Upper lobe of left lung (tissue), 6 donors: ENCODE measurements at places on chromosomes 4 and X. TPM values are rescaled to one million over a fixed set of nuclear protein-coding genes. Genes with fewer than 3 reads are reported as not detected.

DNA sequence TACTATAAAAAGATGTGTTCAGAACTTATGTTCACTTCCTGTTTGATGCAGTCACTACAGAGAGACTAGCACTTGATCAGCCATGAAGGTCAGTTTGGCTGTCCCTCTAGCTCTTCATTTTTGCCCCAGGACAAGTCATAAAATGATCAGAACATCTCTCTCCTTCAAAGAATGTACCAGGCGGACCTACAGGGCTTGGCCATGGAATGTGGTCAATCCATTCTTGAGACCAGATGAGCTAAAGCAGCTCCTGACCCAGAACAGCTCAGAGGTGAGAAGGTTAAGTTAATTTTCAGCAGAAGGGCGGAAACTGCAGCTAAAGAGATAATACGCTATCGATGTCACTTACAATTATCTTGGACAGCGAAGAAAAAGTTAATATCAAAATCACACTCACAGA, 49.2 kb upstream of the TAB3 start:
- no peaks in the 10 kb centered on the region for H3K27me3 ChIP-seq
- H3K27ac ChIP-seq = no peak overlapping the region
- no peak for DNase-seq
- H3K4me1 ChIP-seq = no peaks in the 10 kb centered on the region
- H3K36me3 ChIP-seq = no peaks in the 10 kb centered on the region

- DNase-seq = peak; percentile 93
- H3K27me3 ChIP-seq = peaks cover 24% of the 10 kb centered on the region
- H3K27ac ChIP-seq = no peak within 1 kb of the TSS
Measured at GRCh38 chrX:21374163-21374993, at the start of gene CNKSR2. Gene CNKSR2, plus strand, starts transcription at chrX:21374418. Its CDS starts 480 bp downstream, at chrX:21374898.

- no peak overlapping the region for H3K27ac ChIP-seq
- H3K4me3 ChIP-seq = no peak overlapping the region
- no peaks in the 10 kb centered on the region for H3K27me3 ChIP-seq
- H3K36me3 ChIP-seq = no peaks in the 10 kb centered on the region
- no peaks in the 10 kb centered on the region for H3K4me1 ChIP-seq
- DNase-seq = no peak
Measured at GRCh38 chrX:5306654-5307121, 922.0 kb downstream of the NLGN4X start.

- no peaks in the 10 kb centered on the region for H3K36me3 ChIP-seq
- peaks cover 4% of the 10 kb centered on the region for H3K4me1 ChIP-seq
- H3K27ac ChIP-seq = no peak overlapping the region
- H3K27me3 ChIP-seq = no peaks in the 10 kb centered on the region
Measured at GRCh38 chr4:8152865-8153257, 5.8 kb downstream of the ABLIM2 start.

- DNase-seq = no peak
- no peak overlapping the region for H3K27ac ChIP-seq
- H3K4me1 ChIP-seq = no peaks in the 10 kb centered on the region
- no peaks in the 10 kb centered on the region for H3K36me3 ChIP-seq
Measured at GRCh38 chrX:39398963-39399261, 597.7 kb downstream of the MID1IP1 start.

DNA sequence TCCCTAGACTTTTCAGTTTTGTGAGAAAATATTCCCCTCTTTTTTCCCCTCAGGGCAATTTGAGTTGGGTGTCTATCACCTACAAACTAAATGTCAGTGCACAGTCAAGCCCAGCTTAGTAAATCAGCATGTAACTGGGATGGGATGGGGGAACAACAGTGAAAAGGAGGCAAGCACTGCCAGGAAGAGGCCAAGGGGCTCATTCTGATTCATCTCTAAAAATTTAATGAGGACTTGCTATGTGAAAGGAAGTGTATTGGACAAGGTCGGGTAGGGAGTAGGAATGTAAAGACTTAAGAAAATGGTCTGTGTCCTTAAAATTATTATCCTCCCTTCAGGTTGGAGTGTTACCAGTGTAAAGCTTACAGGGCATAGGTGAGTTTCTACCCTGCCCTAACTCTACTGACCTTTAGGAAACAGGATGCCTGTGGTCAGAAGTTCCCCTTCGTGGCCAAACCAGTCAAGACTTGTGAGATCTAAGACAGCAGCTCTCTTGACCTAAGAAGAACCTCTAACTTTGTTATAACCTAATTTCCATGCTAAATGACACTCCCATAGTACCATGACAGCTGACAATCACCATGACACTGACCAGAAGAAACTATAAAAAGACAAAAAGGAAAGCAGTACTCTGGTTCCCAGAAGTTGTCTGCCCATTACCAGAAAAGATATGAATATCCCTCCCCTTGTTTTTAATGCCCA, 194.4 kb upstream of the LDB2 start:
- H3K27ac ChIP-seq = no peak overlapping the region
- H3K36me3 ChIP-seq = no peaks in the 10 kb centered on the region
- H3K27me3 ChIP-seq = no peaks in the 10 kb centered on the region
- H3K4me3 ChIP-seq = no peak overlapping the region

The MAGEA2B gene
- not detected for total RNA-seq

The MAGEB2 gene
- total RNA-seq = not detected

The PAGE5 gene
- 0.43 TPM for total RNA-seq
